ENCODE measurements at places on chromosomes 16 and 17.

- no peak for DNase-seq
Observed at GRCh38 chr17:66843627-66844026, 8.7 kb downstream of the CACNG5 start.

- DNase-seq, result no peak
Observed at GRCh38 chr17:74979408-74980146, 7.0 kb upstream of the HID1 start.

- no peak for DNase-seq
Observed at GRCh38 chr17:18851201-18851600, 6.7 kb upstream of the PRPSAP2 start.

GRCh38 chr16:62205459-62205858 is 169.2 kb upstream of the CDH8 start:
- DNase-seq, result no peak

DNA sequence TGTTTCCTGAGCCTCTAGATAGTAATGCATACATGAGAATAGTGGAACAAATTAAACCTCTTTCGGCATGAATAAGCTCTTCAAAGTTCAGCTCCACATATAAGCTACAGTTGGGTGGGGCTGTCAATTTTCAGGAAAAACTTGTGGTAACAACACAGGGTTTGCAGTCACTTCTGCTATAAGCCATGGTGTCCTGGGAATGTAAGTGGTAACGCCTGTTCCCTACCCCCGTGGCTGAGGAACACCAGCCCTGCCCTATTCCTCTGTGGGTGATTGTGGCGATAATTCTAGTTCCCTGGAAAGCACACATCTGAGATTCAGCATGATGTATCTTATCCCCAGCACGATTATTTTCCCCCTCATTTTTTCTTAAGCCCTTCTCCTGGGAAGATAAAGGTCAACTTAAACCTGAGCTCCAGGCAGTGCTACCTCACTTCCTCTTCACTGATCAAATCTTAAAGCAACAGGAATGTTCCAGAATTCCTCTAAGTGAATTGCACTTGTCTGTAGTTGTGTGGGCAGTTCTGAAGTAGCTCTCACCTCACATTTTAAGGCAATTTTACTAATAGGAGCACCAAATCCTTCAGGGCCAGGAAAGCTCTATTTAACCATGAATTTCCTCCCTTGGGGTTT is 500.7 kb upstream of the HSBP1 start:
- no peak for DNase-seq

DNA sequence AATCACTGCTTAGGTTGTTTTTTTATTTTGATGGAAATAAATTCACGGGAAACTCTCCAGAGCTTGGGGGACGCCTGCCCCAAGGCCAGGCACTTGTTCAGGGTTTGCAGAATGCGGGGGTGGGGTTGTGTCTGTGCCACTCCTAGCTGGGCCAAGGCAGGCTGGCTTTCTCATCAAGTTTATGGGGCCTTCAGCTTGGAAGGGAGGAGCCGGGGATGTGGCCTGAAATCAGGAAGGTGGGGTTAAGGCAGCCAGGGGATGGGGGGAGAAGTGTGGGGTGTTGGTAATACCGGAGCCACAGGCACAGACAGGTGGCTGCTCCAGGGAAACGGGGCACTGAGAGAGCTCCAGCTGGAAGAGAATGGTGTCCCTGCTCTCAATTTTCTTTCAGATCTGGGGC is 1.7 kb upstream of the CHAD start:
- DNase-seq, result no peak

DNA sequence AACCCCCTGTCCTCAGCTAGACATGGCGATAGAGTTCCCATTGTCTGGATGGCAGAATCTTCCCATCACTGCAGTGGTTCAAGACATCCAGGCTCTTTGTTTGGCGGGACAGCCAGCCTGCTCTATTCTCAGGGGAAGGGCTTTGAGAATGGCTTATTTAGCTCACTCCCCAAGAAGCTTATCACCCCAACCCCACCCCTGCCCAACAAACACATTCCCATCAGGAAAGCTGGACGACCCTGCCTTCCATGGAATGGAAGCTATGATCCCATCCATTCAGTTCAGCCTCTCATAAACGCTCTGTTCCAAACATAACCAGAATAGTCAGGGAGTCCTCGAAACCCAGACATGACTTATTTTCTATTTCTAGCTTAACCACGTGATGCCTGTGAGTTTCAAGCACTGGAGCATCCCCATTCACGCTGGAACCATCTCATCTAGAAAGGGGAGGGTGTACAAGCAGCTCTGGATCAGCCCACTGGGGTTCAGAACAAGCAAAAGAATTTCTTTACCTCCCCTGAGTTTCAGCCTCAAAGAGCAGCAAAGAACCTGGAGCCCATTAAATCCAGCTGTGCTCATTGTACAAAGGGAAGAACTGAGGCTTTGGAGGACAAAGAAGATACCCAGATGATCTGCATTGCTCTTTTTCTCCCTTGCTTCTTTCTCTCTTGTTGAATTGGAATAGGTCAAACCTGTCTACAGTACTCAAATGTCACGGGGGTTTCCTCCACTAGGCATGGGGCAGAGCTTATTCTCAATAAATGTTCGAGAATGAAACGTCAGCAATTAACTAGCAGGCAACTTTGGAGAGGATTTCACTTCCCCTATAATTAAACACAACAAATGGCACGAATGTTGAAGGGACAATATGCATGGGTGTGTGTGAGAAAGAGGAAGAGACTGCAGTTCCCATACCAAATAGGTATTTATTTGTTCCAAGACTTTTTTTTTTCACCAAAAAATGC is 93.1 kb downstream of the XYLT1 start:
- no peak for DNase-seq

- no peak for DNase-seq
Observed at GRCh38 chr16:79417601-79418008, 182.9 kb downstream of the MAF start.

DNA sequence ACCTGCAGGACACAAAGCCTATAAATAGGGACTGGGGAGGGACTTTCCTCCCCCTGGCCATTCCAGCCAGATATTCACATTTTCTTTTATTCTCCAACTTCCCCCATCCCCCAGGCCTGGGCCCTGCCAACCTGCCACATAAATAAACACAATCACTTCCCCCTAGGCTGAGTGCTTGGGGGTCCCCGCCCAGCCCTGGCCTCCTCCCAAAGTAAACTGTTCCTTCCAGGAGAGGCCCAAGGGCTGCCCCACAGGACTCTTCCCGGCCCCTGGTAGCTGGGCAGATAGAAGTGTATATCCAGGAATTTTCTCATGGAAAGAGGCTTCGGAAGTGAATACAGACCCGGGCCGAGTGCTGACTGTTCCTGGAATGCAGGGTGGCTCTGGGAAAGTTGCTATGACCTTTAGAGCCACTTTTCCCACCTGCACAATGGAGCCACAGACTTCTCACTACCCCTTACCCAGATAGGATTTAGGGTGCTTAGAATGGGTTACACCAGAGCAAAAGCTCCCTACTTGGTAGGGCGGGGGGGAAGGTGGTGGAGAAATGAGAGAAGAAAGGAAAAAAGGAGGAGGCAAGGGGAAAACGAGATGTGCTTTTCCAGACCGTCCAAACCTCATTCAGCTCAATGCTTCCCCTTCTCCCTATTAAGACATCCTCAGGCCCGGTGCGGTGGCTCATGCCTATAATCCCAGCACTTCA is 8.5 kb downstream of the CSF3 start:
- DNase-seq, result no peak

DNA sequence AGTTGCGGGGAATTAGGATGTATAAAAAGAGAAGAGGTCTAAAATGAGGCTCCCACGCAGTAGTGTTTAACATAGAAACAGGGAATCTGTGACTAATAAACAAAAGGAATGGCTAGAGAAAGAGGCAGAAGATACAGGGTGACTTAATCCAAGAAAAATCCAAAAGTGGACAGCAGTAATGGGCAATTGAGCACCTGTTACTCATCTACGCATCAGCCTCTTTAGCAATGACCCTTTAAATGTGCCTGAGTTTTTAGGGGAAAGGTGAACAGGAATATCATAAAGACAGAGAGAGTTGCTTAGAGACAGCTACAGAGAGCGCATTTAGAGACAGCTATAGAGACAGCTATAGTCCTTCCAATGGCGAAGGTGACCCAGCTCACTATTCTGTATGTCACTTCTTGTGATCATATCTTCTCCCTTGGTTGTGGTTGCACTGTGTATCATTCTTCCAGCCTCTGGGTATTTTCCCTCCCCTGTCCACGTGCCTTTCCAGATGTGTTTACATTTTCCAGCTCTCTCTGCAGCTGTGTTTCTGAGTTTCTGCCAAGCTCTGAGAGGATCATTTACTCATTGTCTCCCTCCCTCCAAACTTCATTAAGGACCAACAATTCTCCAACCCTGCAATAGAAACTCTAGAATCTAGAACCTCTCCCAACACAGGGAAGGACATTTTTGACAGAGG is 61.5 kb downstream of the MYOCD start:
- no peak for DNase-seq

DNA sequence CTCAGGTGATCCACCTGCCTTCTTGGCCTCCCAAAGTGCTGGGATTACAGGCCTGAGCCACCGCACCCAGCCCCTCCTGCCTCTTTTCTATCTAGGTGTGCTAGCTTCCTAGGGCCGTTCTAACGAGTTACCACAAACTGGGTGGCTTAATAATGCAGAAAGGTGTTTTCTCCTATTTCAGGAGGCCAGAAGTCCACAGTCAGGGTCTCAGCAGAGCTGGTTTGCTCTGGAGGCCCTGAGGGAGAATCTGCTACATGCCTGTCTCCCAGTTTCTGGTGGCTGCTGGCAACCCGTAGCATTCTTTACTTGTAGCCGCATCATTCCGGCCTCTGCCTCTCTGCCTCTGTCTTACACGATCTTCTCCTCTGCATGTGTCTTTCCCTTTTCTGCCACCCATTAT is 89.2 kb downstream of the NTN1 start:
- no peak for DNase-seq

DNA sequence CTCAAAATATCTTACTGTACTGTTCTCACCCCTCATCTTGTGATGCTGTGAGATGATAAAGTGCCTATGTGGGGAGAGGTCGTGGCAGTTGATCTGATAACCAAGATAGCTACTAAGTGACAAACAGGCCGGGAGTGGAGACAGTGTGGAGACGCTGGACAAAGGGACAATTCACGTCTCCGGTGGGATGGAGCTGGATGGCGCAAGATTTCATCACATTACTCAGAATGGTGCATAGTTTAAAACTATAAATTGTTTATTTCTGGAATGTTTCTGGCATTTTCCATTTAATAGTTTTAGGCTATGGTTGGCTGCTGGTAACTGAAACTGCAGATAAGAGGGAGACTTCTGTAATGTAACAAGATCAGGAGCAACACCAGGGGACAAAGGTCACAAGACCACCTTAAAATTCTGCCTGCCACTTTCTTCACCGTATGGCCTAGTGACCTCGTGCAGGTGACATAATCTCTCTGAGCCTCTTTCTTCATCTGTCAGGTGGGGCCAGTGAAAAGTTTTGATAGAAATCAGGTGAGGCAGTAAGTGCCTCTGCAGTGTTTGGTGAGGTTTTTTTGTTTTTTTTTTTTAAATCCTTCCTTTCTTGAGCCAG is 54.4 kb upstream of the LGALS9 start:
- no peak for DNase-seq

DNA sequence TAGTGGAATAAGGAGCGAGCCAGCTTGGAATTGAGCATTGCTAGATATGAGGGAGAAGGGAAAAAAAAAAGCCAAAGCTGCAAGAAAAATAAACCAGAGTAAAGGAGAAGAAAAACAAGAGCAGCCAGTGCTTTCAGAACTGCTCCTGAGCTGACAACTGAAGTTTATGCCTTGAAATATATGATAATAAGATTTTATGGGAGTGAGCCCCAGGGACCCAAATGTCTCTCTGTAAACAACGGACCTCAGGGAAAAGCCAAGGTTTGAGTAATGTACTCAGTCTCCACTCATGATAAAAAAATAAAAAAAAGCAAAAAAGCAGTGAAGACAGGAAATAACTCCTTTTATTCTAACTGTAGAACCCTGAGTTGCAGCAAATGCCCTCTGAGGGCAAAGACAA is 132.6 kb downstream of the SNX11 start:
- no peak for DNase-seq

DNA sequence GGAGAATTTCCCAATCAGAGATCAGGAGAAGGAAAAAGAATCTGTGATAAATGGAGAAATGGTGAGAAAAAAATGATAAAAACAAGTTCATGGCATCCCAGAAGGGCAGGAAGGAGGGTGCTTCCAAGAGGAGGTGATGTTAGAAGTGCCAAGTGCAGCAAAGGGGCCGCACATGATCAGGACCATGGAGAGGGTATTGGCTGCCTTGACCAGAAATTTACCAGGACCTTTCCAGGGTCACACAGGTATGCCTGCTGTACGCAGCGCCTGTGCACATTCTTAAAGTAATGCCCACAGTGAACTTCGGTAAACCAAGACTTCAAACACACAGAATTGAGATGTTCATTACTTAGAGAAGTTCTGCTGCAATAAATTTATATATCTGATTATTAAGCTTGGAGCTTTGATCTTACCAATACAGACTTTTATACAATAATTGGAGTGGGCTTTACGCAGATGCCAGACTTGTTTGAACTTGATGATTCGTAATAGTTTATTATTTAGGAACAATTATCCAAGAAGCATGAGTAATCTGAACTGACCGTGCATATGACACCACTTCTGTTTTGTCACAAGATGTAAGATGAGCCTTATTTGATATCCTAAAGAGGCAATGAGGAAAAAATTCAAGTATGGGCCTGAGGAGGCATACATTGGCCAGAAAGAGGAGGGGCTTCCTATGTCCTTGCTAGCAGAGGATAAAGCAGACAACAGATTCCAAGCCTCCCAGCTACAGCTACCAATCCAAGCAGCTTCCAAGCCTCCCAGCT is 2.2 kb upstream of the KRT33A start:
- DNase-seq, result no peak

GRCh38 chr16:65068151-65068740 is 53.6 kb downstream of the CDH11 start:
- DNase-seq, result no peak

GRCh38 chr17:38786372-38786771 is 13.0 kb downstream of the PIP4K2B start:
- DNase-seq, result no peak

DNA sequence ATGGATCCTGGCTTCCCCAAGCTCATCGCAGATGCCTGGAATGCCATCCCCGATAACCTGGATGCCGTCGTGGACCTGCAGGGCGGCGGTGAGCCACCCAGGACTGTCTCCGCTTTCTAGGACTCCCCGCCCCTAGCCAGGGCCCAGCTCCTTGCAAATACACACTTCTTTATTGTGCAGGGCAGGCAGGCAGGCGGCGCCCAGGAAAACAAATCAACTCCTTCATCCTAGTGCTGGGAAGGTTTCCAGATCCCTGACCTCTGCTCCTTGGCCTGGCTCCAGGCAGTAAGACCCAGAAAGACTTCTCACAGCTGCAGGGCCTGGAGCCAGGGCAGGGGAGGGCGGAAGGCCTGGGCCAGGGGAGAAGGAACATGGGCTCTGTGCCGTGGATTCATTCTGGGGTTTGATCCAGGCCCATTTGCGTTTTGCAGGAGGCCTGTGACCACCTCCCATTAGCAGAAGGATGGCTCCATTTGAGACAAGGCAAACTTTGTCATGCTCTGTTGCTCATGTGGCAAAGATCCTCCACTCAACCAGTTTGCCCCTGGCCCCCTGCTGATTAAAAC is 6.0 kb upstream of the LPCAT2 start:
- no peak for DNase-seq

DNA sequence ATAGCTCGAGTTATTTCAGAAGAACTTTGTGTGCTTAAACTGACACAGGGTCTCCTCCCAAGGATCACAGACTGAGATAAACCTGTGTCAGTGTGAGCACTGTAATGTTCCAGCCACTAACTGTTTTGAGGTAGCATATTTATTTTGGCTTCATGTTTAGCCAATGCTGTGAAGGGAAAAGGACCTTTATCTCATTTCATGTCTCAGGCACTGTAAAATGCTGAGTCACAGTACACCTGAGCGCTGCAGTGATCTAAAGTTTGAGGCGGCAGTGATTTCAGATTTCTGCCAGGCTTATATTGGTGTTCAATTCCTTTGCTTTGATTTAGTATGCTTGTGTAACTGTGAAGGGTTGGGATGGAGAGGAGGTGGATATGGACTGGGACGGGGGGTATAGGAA is 3.1 kb upstream of the DNAJA2 start:
- no peak for DNase-seq
